Liver (tissue), 10 donors: ENCODE measurements at places on chromosomes 5 and 9. TPM values are rescaled to one million over a fixed set of nuclear protein-coding genes. Genes with fewer than 3 reads are reported as not detected.

The GFI1B gene
- not detected for total RNA-seq

The LOX gene
- total RNA-seq, result 0.84 TPM

The GHR gene
- 6.6 TPM for total RNA-seq

The TEX48 gene
- total RNA-seq, result not detected

The SLC1A3 gene
- 8.8 TPM for total RNA-seq

The FAM151B gene
- total RNA-seq, result 2.0 TPM

The PCDHB15 gene
- 0.59 TPM for total RNA-seq

The CYLC2 gene
- not detected for total RNA-seq

The TMEM232 gene
- total RNA-seq, result 1.4 TPM

The DRD1 gene
- total RNA-seq, result not detected
